Lung (tissue), 17 donors: ENCODE measurements at places on chromosomes 13 and 19.

- DNase-seq: no peak
Measured at GRCh38 chr13:94854688-94855087, 142.3 kb upstream of the SOX21 start.

DNA sequence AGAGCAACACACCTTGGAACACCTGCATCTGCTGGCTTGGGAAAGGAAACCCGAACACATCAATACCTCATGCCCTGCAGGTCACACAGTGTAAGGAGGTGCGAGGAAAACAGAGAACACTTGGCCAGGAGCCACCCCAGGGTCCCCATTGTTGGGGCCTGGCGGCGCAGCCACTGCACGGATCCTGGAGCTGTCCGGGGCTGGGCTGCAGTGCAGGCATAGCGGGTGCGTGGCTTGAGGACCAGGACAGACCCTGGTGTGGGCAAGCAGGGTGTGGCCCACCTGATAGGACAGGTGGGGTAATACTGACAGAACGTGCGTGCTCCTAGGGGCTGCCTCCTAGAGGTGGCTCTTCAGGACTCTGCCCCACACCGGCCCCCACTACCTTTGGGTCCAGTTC is 16.8 kb upstream of the TMEM160 start:
- no peak for DNase-seq

DNA sequence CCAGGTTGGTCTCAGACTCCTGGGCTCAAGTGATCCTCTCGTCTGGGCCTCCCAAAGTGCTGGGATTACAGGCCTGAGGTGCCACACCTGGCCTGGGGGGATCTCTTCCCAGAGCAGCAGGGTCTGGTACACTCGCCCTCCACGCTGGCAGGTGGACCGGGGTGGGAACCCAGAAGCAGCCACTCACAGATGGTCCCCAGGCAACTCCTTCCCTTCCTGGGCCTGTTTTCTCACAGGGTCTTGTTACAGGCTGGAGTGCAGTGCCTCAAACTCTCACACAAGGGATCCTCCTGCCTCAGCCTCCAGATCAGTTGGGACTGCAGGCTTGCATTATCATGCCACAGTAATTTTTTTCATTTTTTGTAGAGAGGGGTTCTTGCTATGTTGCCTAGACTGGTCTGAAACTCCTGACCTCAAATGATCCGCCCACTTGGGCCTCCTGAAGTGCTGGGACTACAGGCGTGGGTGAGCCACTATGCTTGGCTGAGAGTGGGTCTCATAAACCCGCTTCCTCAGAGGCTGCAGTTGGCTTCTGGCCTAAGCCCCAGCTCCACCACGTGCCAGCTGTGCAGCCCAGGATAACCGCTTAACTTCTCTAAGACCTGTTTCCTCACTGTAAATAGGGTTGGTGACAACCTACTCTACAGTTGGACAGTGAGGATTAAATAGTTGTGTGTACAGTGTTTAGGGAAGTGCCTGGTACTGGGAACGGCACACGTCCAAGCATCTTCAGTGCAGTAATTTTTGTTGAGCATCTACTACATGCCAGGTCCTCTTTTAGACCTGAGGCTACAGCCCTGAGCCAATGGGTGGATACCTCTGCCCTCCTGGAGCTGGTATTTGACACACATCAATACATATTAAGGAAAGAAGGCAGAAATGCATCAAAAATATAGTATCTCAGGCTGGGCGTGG is 871 bp upstream of the CCER2 start:
- DNase-seq: no peak

GRCh38 chr19:10142701-10143375 is 23.1 kb upstream of the EIF3G start:
- peak; percentile 41 for DNase-seq

- no peak for DNase-seq
Measured at GRCh38 chr19:39156326-39157230, 31.0 kb downstream of the PAK4 start.

DNA sequence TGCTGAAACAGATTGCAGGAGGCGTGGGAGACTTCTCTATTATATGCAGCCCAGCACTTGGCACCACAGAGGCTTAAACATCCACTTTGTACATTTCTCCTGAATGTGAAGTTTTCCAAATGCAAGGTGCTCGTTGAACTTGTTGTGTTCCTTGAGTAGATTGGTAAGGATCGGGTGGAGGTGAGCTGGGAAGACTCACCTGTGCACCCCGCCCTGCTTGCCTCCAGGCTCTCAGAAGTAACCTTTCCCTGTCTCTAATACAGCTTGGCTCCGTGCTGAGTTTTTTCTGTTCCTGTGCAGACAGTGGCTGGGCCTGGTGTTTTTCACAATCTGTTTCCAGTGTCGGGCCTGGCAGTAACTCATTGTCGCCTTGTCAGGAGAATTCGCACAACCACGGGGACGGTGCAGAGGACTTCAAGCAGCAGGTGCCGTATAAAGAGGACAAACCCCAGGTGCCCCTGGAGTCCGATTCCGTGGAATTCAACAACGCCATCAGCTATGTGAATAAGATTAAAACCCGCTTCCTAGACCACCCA is 12.3 kb downstream of the SIN3B start:
- DNase-seq: no peak

DNA sequence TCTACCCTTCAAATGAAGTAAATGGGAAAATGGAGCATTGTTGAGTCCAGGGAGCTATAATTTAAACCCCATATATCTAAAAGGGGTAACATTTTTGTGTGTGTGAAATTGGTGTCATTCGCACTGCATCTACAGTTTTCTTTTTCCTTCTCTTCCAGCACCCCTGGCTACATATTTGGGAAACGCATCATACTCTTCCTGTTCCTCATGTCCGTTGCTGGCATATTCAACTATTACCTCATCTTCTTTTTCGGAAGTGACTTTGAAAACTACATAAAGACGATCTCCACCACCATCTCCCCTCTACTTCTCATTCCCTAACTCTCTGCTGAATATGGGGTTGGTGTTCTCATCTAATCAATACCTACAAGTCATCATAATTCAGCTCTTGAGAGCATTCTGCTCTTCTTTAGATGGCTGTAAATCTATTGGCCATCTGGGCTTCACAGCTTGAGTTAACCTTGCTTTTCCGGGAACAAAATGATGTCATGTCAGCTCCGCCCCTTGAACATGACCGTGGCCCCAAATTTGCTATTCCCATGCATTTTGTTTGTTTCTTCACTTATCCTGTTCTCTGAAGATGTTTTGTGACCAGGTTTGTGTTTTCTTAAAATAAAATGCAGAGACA is 28.6 kb downstream of the ALOX5AP start:
- DNase-seq: no peak

- no peak for DNase-seq
Measured at GRCh38 chr13:100423375-100423774, 165.2 kb downstream of the GGACT start.

- no peak for DNase-seq
Measured at GRCh38 chr19:2633693-2634075, 68.8 kb downstream of the GNG7 start.

GRCh38 chr13:111664696-111665095 is 344.3 kb downstream of the TEX29 start:
- DNase-seq: no peak

GRCh38 chr13:60788156-60788829 is 391.3 kb downstream of the TDRD3 start:
- no peak for DNase-seq

GRCh38 chr13:44140888-44141724 is 232.5 kb upstream of the SERP2 start:
- DNase-seq: no peak

DNA sequence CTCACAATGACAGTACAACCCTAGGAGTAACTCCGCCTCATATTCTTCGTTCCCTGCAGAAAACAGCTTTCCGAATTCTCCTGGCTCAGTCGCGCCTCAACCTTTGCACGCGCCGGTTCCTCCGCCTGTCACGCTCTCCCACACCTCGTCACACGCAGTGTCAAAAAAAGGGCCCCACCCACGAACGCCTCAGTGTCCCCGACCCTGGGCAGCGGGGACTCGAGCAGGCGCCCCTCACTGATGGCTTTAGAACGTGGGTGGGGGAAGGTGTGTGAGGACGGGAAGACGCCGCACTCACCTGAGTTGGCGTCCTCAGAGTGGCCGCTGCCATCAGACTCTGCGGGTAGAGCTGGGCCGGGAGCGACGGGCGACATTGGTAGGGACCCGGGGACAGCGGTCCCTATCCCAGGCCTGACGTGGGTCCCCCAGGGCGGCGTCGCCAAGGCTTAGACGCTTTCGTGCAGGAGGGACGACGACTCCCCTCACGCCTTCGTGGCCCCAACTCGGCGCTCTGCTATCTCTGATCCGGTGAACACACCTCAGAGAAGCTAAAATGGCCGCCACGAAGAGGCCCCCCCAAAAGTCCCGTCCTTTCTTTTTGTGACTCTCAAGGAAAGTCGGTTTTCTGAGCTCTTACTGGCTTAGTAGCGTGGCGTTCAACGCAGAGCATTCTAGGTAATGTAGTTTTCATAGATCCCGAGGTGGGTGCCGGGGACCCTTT is at the start of gene ZNF154:
TSS of gene ZNF154 (minus strand) at position 564 of the 721 bp plus-strand sequence. CDS start at position 331, 233 bp downstream.
- DNase-seq: peak; percentile 89
